ENCODE measurements at places on chromosomes 3 and 15. TPM values are rescaled to one million over a fixed set of nuclear protein-coding genes. Genes with fewer than 3 reads are reported as not detected.

The SQOR gene
- total RNA-seq: 125 TPM

The VWA5B2 gene
- not detected for total RNA-seq

The CATSPER2 gene
- total RNA-seq: 3.5 TPM

The CIP2A gene
- 6.9 TPM for total RNA-seq

The FEZF2 gene
- not detected for total RNA-seq

The SLC9C1 gene
- not detected for total RNA-seq

GRCh38 chr3:132593947-132594323 lies 3.1 kb upstream of the ACKR4 start:
- peak; percentile 82 for ATAC-seq

DNA sequence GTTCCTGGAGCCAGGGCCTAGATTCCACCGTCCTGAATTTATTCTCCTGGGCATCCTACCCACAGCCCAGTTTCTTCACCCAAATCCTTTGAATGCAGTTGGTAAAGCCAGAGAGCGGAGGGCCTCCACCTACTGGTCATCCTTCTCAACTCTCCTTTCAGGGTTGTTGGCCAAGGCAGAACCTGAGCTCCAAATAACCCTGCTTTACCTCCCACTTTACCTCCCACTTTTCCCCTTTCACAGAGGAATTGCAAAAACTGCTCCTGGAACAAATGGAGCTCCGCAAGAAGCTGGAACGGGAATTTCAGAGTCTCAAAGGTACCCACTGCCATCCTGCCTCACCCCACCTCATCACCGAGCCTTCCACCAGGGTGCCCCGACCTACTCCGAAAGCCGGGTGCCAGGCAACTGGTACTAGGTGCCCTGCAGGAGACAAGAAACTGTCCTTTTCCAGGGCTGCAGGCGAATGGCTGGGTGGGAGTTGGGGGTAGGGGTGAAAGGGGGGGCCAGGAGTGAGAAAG lies 6.8 kb downstream of the SKOR1 start:
- ATAC-seq: no peak

The ITGA11 gene
- total RNA-seq: 0.48 TPM

- no peak for ATAC-seq
These were observed 16.3 kb upstream of the LMCD1 start for GRCh38 chr3:8485141-8485870.

DNA sequence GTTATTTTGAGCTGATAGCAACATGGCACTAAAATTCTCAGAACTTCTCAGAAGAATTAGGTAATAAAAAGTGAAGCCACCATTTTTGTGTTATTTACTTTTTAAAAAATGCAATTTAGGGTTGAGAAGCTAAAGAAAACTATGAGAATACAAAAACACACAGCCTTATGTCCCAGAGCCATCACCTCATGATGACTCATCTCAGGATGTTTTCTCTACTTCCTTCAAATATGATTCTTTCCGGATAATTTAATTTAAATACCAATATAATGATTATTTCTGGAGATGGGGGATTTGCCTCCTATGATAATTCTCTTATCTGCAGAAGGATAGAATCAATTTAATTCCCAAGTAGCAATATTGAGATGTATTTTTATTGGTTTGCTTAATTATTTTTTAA lies 105.6 kb upstream of the BFSP2 start:
- no peak for ATAC-seq

GRCh38 chr3:187736418-187736871 lies 8.8 kb downstream of the BCL6 start:
- no peak for ATAC-seq

The TIPIN gene
- total RNA-seq: 6.4 TPM

DNA sequence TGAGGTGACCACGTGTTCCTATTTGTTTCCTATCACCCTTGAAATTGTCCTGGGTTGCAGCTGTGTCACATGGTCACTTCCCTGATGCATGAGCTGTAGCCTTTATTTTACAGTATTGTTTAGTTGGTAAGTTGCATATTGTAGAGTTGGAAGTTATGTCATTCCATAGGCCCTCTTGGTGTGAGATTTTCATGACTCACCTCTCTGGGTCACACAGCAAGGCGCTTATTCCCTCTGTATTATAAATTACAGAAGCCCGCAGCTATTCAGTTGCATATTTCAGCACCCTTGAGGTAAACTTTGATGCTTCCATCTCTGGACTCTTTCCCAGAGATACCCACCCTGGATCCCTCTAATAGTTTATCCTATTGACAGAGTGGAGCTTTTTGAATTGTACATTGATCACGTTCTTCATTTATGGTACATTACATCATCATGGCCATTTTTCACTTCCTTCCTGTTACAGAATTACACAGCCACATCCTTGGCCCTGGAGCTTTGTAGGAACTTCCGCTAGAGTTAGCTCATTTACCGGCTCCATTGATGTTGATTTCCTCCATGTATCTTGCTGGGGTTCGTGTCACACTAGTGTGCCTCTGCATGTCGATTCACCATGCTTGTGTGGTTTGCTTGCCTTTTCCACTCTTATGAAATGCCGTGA lies 543.1 kb upstream of the RGMA start:
- no peak for ATAC-seq

The CLDN16 gene
- 0.76 TPM for total RNA-seq

The GHSR gene
- total RNA-seq: not detected

The ARPIN gene
- total RNA-seq: 17.5 TPM

The KIF9 gene
- 4.4 TPM for total RNA-seq

GRCh38 chr3:30894521-30895251 lies at the start of gene GADL1:
TSS of gene GADL1 (minus strand) at chr3:30894661. CDS start at chr3:30894614, 47 bp downstream.
- no peak for ATAC-seq

- ATAC-seq: no peak
These were observed 13.6 kb downstream of the PTH1R start for GRCh38 chr3:46891132-46891531.

DNA sequence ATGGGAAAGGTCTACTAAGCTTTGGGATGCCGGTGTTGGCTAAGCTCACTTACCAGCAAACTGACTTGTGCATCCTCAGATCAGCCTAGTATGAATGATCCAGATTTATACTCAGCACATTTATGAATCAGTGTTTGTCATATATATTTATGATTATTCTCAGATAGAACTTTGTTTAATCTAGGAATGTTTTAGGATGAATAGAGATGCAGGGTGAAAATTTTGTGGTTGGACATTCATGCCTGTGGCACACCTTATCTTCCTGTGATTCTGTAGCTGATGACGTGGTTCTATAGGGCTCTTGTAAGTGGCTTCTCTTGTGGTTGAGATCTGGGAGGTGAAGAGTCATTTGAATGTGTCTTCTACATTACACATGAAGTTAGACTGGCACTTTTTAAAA lies 11.4 kb downstream of the CDIN1 start:
- no peak for ATAC-seq

DNA sequence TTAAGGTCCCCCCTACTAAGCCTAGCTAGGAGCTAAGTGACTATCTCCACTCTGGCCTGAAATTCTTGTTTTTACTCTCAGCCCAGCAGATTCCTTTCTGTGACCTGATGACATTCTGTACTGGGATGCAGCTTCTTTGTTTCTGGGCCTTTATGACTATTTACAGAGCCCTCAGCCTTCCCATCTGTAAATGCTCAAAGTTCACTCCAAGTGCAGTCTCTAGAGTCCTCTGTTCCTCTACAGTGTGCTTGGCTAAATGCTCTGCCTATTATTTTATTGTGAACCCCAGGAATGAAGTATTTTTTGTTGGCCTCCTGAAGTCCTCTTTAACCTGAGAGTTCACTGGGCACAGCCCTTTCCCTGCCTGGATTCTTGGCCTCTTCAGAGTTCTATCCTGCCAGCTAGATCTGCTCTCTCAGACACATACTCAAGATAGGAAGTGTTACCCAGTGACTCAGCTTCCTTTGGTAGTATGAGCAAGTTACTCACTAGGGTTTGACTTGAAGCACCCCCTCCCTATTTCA lies 278.1 kb upstream of the P2RY1 start:
- peak; percentile 35 for ATAC-seq

DNA sequence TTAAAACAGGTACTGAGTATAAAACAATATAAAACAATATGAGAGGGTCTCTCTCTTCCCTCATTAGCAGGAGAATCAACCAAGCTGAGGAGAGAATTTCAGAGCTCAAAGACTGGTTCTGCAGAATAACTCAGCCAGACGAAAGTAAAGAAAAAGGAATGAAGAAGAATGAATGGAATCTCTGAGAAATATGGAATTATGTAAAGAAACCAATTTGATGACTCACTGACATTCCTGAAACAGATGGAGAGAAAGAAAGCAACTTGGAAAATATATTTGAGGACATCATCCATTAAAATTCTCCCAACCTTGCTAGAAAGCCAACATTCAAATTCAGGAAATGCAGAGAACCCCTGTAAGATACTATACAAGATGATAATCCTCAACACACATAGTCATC lies 630.9 kb downstream of the PYDC2 start:
- ATAC-seq: no peak

The MYH15 gene
- total RNA-seq: 0.08 TPM

- ATAC-seq: peak; percentile 95
These were observed 43.4 kb upstream of the ARL14 start for GRCh38 chr3:160633361-160634083.

- peak; percentile 41 for ATAC-seq
These were observed 106.2 kb downstream of the IQSEC1 start for GRCh38 chr3:12966847-12967605.

GRCh38 chr3:140243575-140243974 lies 308.6 kb downstream of the CLSTN2 start:
- ATAC-seq: no peak

The EFHB gene
- not detected for total RNA-seq

GRCh38 chr15:56950979-56951378 lies 32.5 kb downstream of the TCF12 start:
- no peak for ATAC-seq

DNA sequence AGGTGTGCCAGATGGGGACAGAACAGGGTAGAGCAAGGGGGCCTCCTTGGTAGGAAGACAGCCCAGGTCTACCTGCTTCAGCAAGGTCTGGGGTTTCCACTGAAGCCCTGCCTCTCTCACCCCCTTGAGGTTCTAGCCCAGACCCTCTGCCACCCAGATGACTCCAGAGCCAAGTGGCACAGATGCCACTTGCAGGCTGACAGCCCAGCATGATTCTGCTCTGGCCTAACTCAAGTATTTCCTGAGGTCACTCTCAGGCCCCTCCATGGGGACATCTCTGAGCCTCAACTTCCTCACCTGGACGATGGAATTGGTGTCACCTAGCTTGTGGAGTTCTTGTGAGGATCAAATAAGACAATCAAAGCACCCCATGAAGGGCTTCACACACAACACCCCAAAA lies 23.9 kb downstream of the PLXNB1 start:
- ATAC-seq: no peak

The TJP1 gene
- total RNA-seq: 118 TPM

DNA sequence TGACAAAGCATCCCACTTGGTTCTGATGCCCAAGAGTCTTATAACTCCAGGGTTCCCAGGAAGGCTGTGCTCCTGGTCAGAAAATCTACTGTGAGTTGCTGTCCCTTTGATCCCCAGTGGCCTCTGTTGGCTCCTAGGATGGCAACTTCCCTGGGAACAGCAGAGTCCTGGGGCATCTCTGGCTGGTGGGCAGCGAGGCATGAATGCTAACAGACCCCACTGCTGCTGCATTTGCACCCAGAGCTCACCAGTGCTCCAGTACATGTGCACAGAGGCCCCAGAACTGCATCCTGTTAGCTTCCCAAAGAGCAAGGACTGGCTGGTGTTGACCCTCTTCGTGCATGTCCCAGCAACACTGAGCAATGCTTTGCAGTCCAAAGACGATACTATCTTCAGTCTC lies 15.7 kb downstream of the CAV3 start:
- no peak for ATAC-seq

The CFAP100 gene
- not detected for total RNA-seq

GRCh38 chr3:128353991-128354687 lies 112.6 kb downstream of the DNAJB8 start:
- ATAC-seq: no peak
